ENCODE measurements at places on chromosomes 4 and X.
A peak's percentile ranks its signal among the peaks of the same experiment; 100 is the strongest.

- no peak for DNase-seq
Observed at GRCh38 chr4:178280362-178280761, 838.1 kb upstream of the AGA start.

GRCh38 chrX:47191331-47191730, 2.3 kb upstream of the UBA1 start:
- DNase-seq, result peak; percentile 25

- no peak for DNase-seq
Observed at GRCh38 chr4:122588453-122589238, 32.2 kb downstream of the IL21 start.

- no peak for DNase-seq
Observed at GRCh38 chr4:137530176-137530575, 2.1 kb downstream of the PCDH18 start.

DNA sequence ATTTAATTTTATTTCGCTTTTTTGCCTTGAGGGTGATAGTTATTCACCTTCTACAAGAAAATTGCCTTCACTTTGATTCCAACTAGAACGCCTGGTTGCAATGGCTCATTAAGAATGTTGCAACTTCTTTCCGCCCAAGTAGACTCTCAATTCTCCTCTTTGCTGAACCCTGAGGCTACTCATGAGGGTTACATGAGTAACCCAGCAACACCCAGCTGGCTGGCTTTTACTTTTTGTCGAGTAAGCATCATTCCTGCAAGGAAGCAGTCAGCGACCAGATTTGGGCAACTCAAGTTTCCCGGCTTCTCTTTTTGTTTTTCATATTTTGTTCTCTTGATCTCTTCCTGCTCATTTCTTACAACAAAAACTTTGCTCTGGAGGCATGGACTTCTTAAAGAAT, 495.4 kb downstream of the PACRGL start:
- DNase-seq, result no peak

DNA sequence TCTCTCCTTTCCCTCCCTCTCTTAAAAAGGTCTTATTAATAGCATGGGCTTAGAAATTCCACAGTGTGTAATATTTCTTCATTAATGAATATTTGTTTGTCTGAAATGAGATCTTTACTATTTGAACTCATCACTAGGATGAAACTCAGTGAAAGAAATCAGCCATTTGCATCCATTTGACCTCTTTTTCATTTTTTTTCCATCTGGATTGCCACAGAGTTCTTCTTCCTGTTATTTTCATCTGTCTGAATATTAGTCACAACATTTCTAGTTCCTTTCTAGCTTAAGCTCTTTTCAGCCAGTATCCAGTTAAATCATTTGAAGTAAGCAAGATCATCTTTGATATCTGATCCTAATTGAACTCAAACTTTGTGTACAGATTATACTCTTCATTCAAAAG, 69.2 kb upstream of the PLS3 start:
- no peak for DNase-seq

DNA sequence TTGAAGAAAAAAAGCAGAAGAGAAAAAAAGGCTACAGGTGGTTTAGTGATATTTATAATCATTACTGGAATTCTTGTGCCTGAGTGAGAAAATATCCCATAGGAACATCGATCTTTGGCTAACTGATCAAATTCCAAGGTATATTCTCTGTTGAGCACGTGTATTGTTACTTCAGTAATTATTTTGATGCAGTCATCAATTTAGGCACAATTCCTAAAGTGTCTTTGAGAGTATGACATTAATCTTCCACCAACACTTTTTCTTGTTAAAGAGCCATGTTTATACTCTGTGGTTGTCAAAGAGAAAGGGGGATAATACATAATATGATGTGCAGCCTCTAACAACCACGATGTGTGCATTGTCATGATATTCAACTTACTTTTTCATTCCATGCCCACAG, 151.1 kb downstream of the TSPAN5 start:
- no peak for DNase-seq

GRCh38 chr4:60682901-60683300, 517.2 kb upstream of the ADGRL3 start:
- DNase-seq, result no peak

All from stimulated activated CD4-positive, alpha-beta T cell treated with anti-CD3 and anti-CD28 coated beads, Interleukin-1b, Interleukin-23, amount 100 ng/mL, for 4 hours (primary cell).